ENCODE measurements at places on chromosomes 3 and 15. TPM values are rescaled to one million over a fixed set of nuclear protein-coding genes. Genes with fewer than 3 reads are reported as not detected.

The ETV5 gene
- total RNA-seq, result 25.0 TPM

The TMCO5A gene
- not detected for total RNA-seq

The MYO5C gene
- total RNA-seq, result 18.5 TPM

The MKRN2OS gene
- total RNA-seq, result not detected

The SPATA12 gene
- not detected for total RNA-seq

The SLC22A14 gene
- 0.48 TPM for total RNA-seq

The COMMD4 gene
- total RNA-seq, result 41.5 TPM

The GOLGA8S gene
- total RNA-seq, result 0.26 TPM

The CPNE9 gene
- total RNA-seq, result not detected

The GABRA5 gene
- total RNA-seq, result not detected

The GPR171 gene
- total RNA-seq, result 1.8 TPM

The CACNA2D3 gene
- total RNA-seq, result 0.48 TPM

The SLC24A5 gene
- total RNA-seq, result not detected

The PARP15 gene
- total RNA-seq, result 2.9 TPM

The FNDC3B gene
- 258 TPM for total RNA-seq

The MAP6D1 gene
- total RNA-seq, result 0.48 TPM

The CX3CR1 gene
- 0.42 TPM for total RNA-seq

The LRRC31 gene
- not detected for total RNA-seq

The IL17RE gene
- total RNA-seq, result 20.2 TPM

The SCAANT1 gene
- total RNA-seq, result not detected

The ZNF654 gene
- 15.9 TPM for total RNA-seq

The GOLGA6B gene
- not detected for total RNA-seq

The PEX5L gene
- not detected for total RNA-seq

The SLC12A1 gene
- total RNA-seq, result not detected

The SST gene
- total RNA-seq, result not detected

Data from mesenteric fat pad (tissue), 1 donor.